CD4-positive, alpha-beta memory T cell (primary cell): ENCODE measurements at places on chromosomes 7 and 10. TPM values are rescaled to one million over a fixed set of nuclear protein-coding genes. Genes with fewer than 3 reads are reported as not detected.

Gene FAM25G
- total RNA-seq, result not detected

Gene DOCK4
- 1.2 TPM for total RNA-seq

Gene LRRC4
- total RNA-seq, result not detected

Gene PLAU
- 0.91 TPM for total RNA-seq

Gene ZNF365
- total RNA-seq, result 4.9 TPM

Gene CNNM1
- total RNA-seq, result 0.75 TPM

Gene CCDC71L
- total RNA-seq, result 16.4 TPM
